ENCODE measurements at places on chromosomes 2 and 18. TPM values are rescaled to one million over a fixed set of nuclear protein-coding genes. Genes with fewer than 3 reads are reported as not detected.

DNA sequence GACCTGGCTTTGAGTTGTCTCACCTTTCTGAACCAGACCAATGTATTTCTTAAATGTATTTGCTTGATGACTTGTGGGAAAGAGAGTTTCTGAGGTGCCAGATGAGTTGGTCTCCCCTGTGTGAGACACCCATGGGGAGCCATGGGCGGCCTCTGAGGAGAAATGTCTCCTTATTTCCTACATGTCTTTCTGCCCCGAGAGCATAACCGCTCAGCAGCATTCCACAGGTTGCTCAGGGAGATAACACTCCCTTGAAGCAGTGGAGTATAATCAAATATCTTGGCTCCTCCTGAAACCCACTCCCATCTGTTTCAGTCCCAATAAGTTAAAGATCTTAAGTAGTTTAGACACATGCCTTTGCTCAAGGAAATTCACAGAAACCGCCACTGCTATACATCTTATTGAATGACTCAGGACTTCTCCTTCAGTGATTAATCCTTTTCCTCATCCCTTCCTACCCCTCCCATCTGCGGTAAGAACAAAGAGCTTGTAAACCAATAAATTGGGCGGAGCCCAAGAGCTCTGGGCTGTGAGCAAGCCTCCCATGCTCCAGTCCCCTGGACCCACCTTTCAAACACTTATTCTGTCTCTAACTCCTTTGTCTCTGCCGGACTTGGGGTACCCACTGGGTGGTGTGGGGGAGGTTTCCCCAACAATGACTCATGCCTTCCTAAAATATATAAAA, 285.5 kb upstream of the LRRTM4 start:
- no peak for DNase-seq

DNA sequence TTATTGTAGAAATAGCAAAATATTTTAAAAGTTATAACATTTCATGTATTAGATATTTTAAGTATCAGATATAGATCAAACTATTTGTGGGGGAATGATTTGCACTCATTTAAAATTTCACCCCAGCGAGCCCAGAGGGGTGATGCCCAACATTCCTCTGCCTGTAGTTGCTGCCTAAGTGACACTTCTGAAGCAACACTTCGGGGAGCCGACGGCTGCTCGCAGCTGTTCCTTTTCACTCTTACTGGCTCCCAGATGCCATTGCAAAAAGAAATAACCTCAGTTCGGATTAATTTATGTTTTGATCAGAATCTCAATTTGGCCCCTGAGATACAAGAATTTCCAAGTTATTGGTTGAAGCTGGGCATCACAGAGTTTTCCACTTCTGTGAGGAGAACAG, 603.8 kb downstream of the PLCL1 start:
- DNase-seq = no peak

GRCh38 chr2:44746856-44747615, 194.5 kb upstream of the SIX3 start:
- DNase-seq = no peak

- no peak for DNase-seq
These were observed 198.6 kb downstream of the TFCP2L1 start for GRCh38 chr2:121086450-121086849.

DNA sequence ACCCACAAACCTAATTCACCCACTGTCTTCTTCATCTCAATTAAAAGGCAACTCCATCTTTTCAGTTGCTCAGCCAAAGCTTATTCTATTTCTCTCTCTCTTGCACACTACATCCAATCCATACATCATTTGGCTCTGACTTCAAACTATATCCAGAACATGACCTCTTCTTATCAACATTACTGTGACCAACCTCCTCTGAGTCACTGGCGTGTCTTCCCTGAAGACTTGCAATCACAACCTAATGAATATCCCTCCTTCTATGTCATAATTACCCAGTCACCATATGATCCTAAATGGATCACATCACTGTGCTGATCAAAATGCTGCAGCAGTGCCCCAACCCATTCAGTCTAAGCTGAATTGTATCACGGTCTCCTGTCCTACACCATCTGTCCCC, 22.6 kb upstream of the SULT1C3 start:
- DNase-seq = no peak

DNA sequence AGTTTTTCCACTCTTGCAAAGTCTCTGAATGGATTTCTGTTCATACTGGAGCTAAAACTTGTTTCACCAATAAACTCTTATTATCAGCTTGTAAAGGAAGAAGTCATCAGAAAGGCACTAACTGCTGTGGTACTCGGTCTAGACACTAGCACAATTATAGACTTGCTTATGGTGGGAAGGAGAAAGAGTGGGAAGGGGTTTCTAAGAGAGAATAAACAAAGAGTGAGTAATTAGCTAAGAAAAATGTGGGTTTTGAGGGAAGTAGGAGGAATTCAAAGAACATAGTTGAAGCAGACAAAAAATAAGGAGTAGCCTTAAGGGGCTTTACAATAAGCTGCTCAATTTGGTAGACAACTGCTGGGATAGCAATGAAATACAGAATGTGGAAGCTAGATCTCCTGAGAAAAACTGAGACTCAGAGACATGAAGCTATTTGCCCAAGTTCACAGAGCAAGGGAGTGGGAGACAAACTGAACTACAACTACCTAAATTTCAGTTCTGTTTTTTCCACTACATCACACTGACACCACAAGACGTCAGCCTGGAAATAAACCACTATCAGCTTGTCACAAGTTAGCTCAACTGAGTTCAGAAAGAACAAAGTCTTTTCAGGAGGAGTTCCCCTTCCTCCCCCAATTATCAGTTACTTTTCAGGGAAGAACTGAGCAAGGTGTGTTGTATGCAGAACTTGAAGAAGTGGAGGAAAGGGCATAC, 59.7 kb downstream of the MAP4K3 start:
- DNase-seq = no peak

- DNase-seq = no peak
These were observed 288.7 kb downstream of the LPIN1 start for GRCh38 chr2:12035029-12035720.

- no peak for DNase-seq
These were observed 37.4 kb downstream of the EPAS1 start for GRCh38 chr2:46334389-46335271.

DNA sequence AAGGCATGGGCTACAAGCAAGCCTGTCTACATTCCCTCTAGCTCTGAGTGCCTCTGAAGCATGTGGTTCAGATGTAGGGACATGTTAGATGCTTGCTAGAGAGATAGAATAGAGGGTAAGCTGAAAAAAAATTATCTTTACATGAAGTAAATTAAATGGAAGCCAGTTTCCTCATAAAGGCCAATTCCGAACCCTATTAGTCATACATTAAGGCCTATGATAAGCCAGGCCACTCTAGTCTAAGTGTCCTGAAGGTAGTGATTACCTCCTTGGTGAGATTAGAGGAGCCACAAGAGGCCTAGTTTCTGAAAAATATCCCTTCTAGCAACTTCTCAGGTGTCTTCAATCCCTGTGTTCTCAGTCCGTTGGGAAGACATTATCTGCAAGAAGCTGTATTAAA, 72.4 kb upstream of the NPAS2 start:
- no peak for DNase-seq

GRCh38 chr2:157394928-157395327, 49.0 kb downstream of the CYTIP start:
- no peak for DNase-seq

GRCh38 chr18:46821856-46822711, 65.2 kb upstream of the ST8SIA5 start:
- DNase-seq = no peak

GRCh38 chr2:157061799-157062198, 195.7 kb upstream of the GALNT5 start:
- no peak for DNase-seq

DNA sequence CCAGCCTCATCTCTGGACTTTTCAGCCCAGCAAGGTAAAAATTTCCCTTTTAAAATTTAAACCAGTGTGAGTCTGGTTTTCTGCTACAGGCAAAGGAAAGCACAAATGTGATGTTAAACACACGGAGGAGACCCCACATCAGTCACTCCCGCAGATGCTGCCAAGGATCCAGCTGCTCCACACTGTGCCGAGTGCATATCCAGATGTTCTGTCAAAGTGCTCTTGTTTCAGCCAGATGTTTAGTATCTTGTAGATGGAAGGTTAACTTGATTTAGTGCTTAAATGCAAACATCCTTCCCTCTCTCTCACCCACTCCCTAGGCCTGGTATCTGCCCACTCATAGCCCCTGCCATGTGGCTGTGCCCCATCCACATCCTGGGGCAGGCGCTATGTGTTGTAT, 15.8 kb upstream of the ATOH8 start:
- DNase-seq = no peak

- no peak for DNase-seq
These were observed 1077.9 kb upstream of the ZEB2 start for GRCh38 chr2:145597809-145598208.

GRCh38 chr2:226578373-226578772, 221.2 kb downstream of the IRS1 start:
- no peak for DNase-seq

GRCh38 chr2:191019376-191019775, 5.4 kb upstream of the STAT1 start:
- no peak for DNase-seq

GRCh38 chr2:118386641-118387302, 298.5 kb downstream of the INSIG2 start:
- no peak for DNase-seq

- DNase-seq = no peak
These were observed 33.8 kb downstream of the GPC1 start for GRCh38 chr2:240469239-240469636.

GRCh38 chr18:42392416-42392815, 437.4 kb downstream of the PIK3C3 start:
- DNase-seq = no peak

DNA sequence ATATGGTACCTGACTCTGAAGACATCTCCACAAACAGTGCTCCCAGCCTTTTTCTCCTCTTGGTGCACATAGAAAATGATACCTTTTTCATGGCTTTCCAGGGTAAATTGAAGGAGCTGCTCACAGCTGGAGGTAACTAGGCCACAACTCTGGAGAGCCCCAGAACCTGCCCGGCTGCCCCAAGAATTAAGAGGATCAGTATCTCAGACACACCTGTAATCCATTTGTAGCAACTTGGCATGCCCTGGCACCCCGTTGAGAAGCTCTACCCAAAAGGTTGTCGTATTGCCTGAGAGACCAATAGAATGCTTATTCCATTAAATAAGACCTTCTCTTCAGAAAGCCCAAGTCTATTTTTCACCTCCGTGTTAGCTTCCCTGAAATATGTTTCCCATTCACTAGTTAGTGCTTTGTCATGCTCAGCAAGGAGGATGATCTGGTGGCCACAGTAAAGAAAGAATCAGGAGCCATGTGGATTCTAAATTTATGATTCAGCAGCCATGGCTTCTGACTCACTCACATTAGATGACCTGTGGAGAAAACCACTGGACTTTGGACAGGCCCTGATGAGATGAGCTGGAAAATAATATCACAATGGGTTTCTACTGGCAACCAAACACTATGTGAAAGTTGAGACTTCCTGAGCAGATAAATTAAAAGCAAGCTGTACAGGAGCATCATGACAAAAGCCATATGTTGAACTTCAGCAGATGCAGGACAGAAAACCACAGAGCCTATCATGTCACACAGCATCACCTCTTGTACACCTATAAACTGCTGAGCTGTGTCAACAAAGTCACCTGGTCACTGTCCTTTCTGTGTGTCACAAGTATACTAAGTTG, 253.3 kb upstream of the OSR1 start:
- no peak for DNase-seq

DNA sequence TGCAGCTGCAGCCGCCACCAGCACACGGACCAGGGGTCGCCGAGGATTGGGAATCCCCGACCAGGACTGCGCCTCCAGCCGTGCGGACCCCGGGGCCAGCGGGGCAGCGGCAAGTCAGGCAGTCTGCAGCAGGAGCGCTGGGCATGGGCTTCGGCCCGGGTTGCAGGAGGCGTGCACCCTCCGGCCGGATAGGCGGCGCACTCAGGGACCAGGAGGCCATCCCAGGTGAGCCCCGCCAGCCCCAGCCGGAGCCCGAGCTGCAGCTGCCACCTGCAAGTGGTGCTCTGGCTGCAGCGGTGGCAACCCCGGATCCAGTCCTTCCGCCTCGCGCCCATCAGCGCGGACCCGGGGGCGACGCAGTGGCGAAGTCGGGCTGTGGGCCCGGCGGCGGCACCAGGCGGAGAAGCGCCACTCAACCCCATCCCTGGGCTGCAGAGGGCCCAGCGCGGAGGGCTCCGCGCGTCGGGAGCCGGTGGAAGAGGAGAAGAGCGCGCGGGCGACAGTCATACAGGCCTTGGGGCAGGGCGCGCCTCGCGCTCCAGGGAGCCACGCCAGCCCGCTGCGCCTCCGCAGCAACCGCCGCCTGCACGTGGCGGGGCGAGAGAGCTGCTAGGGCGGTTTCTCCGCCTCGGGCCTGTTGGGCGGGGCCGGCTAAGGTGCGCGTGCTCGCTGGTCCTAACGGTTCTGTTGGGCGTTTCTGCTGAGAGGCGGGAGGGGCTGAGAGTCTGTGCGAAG, 73.8 kb downstream of the RPIA start:
- DNase-seq = no peak

DNA sequence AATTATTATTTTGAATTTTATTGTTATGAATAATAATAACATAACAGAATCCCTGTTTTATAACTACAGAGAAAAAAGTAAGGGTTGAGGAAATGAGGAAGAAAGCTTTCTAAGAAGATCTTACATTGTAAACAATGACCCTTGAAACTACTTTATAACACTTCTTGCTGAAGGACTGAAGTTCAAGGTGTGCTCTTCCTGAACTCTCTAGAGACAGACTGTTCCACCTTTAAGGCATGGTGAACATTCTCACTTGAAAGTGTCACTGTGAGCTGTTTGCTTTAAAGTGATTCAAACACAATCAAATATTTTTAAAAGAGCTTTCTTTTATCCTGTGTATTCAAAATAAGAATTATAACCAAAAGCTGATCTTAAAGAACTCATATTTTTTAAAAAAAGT, 131.5 kb downstream of the DNAH7 start:
- no peak for DNase-seq

GRCh38 chr18:11845654-11846053, 5.6 kb upstream of the CHMP1B start:
- no peak for DNase-seq

DNA sequence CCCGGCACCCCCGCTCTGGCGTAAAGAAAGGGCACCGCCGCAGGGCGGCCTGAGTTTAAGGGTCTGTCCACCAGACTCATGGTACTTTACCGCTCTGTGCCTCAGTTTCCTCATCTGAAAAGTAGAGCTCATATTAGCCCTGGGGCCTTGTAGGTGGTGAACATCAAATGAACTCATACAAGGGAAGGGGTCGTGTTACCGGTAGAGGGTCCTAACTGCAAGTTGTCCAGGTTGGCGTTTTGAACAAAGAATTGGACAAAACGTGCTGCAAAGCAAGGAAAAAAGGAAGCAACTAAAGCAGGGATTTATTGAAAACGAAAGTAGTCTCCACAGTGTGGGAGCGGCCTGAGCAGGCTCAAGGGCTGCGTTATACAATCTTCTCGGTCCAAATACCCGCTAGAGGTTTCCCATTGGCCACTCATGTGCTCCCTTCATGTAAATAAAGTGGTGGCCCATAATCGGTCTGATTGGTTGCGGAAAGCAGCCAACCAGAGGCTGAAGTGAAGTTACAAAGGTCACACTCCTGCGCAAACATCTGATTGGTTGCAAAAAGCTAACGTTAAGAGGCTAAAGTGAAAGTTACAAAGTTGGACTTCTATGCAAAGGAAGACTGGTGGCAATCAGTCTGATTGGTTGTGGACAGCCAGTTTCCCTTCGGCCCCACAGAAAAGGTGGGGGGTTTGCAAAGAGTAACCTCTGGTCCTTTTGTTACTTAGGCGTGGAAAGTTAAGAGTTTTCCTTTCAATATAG, 80.7 kb upstream of the LDLRAD4 start:
- peak; percentile 69 for DNase-seq

Gene PSME4
- 49.9 TPM for total RNA-seq

Gene CTNNA2
- not detected for total RNA-seq

Gene DSEL
- total RNA-seq = 0.24 TPM

Gene APLF
- 4.0 TPM for total RNA-seq

Gene PCARE
- not detected for total RNA-seq
